ENCODE measurements at places on chromosomes 12 and 14.

DNA sequence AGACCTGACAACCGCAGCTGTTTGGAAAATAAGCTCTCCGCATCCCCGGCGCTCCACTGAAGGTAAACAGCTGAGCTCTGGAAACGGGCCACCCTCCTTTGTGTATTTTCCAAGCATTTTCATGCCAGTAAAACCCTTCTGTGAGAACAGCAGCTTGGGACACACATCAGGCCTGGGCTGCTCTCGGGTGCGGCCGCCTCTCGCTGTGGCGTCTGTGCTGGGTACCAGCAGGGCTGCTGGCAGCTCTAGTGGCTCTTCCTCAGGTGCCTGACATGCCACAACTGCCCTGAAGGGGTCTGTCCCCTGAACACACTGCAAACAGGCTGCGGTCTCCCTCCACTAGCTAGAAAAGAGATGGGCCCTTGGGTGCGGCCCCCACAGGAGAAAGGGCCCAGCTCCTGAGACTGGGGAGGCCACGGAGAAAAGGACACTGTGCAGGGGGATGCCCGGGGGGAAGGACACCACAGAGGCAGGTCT lies 96.3 kb downstream of the ITPK1 start:
- no peak for DNase-seq

GRCh38 chr12:72094490-72094889 lies 155.8 kb downstream of the TPH2 start:
- DNase-seq = no peak

GRCh38 chr14:64554556-64554955 lies 4.8 kb downstream of the PPP1R36 start:
- DNase-seq = no peak

DNA sequence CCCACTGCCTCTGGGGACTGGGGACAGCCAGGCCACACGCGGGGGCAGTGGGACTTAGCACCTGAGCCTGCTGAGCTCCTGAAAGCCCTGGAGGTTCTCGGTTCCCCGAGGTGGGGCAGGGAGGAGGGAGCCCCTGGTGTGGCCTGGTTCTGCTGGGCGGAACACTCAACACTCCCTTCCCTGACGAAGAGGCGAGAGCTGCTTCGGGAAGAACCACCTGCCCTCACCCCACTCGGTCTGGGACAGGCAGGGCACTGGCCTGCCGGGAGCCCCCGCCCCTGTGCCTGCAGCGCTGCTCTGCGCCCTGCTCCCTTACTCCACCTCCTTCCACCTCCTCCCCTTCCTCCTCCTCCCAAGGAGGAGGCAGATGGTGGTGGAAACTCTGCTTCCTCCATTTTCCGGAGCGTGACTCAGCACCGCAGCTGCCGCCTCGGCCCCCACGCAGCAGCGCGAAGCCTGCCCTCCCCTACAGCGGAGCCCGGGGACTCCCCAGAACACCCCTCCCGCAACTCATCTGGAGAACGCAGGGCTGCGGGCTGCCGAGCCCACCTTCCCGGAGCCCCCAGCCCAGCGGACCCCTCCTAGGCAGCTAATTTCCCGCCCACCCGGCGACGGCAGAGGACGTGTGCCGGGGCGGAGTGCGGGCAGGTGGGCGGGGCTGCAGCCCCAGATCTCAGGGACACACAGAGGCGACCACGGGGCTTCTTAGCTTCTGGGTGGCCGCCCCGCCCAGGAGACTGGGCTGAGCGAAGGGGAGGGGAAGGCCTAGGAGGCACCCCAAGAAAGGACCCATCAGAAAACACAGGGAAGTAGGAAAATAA lies 11.7 kb upstream of the INF2 start:
- peak; percentile 63 for DNase-seq

DNA sequence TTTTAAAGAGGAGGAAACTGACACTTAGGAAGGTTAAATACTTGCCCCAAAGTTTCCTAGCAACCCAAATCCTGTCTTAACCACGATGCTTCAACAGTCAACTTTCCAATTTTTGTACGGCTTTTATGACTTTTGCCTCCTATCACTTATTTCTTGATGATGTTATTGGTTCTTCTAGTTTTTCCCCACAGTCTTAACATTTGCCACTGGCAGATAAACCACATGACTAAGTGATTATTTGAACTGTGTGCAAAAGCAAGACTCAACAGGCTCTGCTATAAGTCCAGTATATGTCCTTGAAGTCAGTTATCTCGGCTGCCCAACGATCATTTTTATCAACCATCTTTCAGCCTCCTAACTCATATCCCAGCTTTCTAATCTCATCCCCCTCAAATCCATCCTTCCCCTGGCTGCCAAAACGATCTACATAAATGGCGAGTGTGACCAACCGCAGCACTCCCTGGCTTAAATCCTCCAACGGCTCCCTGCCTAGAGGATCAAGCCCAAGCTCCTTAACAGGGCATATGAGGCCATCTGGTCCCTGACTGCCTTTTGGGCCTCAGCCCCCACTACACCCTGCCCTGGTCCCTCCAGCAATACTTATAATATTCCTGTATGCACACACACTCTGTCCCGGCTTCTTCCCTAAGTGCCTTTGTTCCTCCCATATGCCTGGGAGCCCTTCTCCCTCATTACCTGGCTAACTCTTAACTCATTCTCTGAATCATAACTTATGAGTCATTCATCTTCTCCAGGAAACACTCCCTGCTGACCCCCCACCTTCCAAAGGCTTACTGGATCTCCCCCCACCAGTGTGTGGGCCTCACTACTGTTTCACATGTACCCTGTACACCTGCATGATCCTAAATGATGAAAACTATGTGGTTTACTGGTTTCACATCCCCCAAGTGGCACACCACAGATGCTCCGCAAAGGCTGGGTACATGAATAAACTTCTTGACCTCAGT lies 8.8 kb downstream of the VPS37B start:
- DNase-seq = peak; percentile 47

DNA sequence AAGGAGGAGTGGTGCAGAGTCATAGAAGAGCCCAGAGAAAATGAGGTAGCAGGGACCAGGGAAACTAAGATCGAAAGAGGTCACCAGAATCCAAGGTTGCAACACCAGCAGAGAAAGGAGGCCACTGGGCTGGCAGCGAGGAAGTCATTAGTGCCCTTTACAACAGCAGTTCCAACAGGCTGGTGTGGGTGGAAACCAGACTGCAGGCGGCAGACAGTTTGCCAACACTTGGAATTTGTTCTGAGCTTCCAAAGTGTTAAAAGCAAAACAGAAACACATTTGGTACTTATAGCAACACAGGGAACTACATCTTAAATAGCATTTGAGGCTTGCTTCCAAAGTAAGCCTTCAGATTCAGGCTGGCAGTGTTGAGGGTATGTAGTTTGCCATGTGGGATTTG lies 95.2 kb upstream of the PWP1 start:
- DNase-seq = no peak

- no peak for DNase-seq
Observed at GRCh38 chr12:111777345-111778045, 10.8 kb downstream of the ALDH2 start.

GRCh38 chr12:124464830-124465229 lies 102.6 kb downstream of the NCOR2 start:
- no peak for DNase-seq

- DNase-seq = no peak
Observed at GRCh38 chr12:121209221-121209620, 708 bp upstream of the P2RX4 start.

GRCh38 chr14:62462988-62463387 lies 582.3 kb downstream of the KCNH5 start:
- DNase-seq = no peak

DNA sequence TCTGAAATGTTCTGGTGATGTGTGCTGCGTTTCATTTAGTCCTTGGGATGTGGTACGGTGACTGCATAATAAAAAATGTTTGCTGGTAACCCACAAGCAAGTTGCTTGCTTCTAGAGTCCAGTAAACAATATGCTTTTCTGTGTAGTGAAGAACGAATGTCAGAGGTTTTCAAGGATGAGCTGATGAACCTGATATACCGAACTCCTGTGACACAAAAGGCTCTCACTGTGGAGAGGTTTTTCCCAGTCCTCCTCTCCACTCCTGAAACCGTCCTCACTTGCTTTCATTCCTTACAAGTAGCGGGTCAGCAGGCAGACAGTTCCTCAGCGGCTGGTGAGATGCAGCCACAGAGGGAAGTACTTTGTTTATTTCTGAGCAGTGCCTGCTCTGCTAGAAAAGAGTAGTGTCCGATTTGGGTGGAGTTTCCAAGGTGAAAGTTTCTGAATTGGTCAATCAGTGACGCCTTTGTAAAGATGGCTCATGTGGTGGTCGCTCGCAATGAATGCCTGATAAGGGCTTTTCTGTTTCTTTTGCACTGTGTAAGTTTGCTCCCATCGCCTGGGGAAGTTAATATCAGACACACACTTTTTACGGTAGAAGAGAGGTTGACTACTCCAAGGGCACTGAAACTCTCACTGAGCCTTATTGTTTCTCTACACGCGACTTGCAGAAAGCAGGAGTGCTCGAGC lies 3.0 kb downstream of the ETV6 start:
- DNase-seq = no peak

GRCh38 chr14:90858511-90858910 lies 42.3 kb upstream of the TTC7B start:
- no peak for DNase-seq

- DNase-seq = no peak
Observed at GRCh38 chr14:72443256-72443655, 450.6 kb downstream of the DPF3 start.

DNA sequence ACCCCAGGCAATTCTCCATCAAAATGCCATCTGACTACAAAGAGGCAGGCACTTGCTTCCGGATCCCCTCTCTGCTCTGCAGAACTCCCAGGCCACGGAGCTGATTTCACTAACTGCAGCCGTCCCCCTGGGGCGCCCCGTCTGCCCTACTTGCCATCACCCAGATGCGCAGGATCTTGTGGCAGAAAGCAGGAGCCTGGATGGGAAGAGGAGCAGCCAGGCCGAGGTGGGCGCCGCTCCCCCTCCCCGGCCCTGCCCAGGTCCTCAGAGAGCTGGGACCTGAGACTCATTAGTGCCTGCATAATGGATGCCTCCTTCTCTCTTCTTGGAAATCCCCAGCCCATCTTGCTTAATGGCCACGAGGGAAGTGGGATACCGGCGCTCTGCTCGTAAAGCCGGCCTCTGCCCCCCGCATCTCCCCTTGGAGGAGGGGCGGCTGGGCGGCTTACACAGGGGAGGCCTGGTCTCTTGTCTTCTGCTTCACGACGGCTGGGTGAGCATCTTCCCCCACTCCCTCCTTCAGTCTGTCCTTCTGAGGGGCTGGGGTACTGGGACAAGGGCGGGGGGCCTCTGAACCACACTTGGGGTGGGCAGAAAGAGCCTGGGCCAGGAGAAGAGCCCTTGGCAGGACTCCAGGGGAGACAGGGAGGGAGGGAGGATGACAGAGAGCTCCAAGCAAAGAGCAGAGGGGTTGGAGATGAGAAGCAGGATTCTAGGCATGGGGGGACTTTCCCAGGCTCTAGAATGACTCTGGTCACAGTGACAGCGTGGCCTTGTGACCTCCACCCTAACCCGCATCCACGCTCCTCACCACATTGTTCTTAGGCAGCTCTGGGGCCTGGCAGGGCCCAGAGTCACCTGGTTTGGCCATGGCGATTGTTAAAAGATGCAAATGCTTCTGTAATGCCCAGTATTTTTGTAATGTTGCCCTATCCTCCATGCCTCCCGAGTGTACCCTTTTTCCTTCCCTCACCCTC lies 19.4 kb upstream of the EML1 start:
- DNase-seq = no peak

GRCh38 chr12:98085046-98085755 lies 430.2 kb upstream of the TMPO start:
- DNase-seq = no peak

DNA sequence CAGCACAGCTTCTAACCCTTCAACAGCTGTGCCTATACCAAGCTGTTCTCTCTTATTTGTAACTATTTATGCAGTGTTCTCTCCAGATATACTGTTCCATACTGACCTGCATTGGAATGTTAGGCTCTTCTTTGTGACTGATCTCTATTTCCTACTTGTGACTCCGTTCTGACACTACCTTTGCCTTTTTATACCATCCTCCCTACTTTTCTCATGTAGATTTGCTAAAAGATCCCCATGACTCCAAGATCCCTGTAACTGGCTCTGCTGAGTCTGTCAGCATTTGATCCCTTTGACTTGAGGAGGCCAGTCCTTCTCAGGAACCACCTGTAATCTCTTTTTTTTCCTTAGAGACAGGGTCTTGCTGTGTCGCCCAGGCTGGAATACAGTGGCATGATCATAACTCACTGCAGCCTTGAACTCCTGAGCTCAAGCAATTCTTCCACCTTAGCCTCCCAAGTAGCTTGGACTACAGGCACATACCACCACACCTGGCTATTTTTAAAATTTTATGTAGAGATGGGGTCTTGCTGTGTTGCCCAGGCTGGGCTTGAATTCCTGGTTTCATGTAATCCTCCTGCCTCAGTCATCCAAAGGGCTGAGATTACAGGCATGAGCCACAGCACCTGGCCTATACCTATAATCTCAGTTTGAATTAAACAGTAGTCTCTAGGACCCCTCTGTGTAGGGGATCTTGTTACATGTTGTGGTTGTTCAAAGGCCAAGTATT lies 368.3 kb downstream of the ZFP36L1 start:
- no peak for DNase-seq

- no peak for DNase-seq
Observed at GRCh38 chr12:119447126-119447525, 112.6 kb downstream of the CCDC60 start.

DNA sequence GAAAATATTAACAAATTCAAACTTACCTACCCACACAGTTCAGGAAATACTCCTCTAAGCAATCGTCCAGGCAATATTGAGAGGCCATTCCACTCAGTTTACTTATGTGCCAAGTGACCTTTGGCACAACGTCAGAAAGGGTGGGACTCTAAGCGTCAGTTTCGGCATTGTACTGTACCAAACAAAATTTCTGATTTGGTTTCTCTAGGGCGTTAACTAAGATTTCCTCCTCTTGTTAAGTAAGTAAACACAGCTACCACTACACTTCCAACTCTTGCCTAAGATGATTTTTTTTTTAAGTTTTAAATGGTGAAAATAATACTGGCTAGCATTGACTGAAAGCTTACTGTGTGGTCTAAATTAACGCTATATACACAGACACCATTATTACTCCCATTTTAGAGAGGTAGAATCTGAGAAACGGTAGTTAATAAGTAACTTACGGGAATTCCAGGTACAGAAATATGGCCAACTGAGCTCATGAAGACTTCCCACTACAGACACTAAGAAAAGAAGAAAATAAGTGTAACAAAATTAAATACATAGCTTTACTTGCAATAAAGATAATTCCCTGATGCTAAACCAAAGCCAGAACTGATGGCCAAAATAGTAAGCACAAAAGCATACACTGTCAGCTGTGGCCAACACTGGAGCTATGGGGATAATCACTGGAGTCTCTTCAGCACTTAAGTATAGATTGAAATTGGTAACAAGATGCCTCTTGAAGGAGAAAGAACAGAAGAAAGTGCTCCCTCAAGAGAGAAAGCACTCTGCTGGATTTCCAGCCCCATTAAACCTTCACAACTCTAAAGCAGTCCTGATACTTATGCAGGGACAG lies 76.1 kb downstream of the EPS8 start:
- no peak for DNase-seq

- DNase-seq = no peak
Observed at GRCh38 chr14:59268011-59268410, 79.5 kb downstream of the DAAM1 start.

- DNase-seq = no peak
Observed at GRCh38 chr12:51970904-51971646, 19.6 kb downstream of the ACVR1B start.

All from caudate nucleus (tissue), 63 donors.